ENCODE measurements at places on chromosomes 1 and 21.

GRCh38 chr1:87224201-87224600, 104.5 kb upstream of the LMO4 start:
- no peak for DNase-seq

DNA sequence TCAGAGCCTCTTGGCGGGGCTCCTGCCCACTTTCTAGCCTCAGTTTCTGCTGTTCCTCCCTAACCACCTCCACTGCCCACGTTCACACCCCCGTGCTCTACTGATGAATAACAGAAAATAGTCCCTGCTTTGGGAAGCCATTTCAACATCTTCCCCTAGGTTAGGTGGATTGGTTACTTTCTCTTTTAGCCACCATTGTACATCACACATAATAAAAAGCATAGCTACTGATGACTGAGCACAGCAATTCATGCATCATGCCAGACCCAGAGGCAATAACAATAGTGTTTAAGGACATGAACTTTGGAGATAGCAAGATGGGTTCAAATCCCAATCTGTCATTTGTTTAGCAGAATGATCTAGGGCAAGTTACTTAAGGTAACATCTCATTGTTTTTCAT, 74.6 kb downstream of the COLGALT2 start:
- no peak for DNase-seq

- DNase-seq: no peak
Measured at GRCh38 chr21:41478319-41479177, 29.4 kb downstream of the TMPRSS2 start.

DNA sequence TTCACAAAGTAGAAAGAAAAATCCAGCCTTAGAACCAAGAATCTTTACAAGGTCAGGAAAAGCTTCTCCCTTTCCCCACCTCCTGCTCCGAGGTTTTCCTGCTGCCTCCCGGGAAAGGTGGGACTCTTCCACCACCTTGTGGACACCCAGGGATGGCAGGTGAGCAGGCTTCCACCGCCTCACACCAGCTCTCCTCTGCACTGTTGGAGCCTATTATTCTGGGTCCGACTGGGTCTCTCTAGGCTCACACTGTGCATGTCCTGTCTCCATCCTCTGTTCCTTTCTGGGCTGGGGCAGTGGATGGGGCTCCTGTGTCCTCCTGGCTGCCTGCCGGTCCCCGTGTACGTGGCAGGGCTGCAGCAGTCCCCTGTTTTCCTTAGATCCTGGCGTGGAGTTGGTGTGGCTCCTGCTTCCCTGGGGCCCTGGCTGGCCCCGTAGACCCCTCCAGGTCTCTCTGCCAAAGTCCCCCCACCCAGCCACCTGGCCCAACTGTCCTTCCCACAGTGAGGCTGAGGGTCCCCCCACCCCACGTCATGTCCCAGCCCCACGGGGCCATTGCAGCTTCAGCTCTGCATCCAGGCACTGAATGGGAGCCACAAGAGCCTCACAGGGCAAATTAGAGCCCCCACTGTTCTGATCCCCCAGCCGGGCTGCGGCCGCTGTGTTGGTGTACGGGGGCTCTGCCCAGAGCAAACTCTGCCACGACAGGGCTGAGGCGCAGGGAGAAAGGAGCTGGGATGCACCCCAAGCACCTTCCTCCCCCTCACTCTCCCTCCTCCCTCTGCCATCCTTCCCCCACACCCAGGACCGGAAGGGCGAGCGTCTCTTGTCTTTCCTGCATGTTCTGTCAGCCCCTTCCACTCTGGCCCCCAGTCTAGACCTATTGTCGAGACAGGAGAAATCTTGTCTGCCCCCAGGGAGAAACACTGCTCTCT, 3.3 kb upstream of the SLC45A1 start:
- peak; percentile 54 for DNase-seq

DNA sequence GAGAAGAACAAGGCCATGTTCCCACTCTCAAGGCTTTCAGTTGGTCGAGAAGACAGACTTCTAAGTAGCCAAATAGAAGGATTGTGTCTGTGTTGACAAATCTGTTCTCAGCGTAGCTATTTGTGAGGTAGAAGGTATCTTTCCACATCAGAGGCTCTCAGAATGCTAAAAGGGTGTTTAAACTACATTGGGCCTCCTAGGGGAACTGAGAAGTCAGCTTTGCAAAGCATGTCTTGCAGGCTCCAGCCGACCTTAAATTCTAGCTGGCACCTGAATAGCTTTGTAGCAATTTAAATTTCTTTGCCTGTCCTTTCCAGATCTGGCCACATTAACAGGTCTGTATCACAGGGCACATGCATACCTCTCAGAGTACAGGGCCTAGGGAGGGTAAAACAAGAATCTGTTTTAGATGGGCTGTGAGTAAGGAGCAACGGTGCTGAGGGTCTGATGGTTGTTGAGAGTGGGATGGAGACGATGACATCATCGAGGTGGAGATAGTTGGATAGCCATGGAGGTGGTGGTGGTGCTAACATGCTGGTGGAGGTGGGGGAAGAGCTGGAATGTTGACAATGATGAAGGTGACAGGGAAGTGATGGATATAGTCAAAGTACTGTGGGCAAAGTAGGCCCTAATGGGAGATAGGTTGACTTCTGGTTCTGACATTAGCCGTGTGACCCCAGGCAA, 17.0 kb upstream of the DMBX1 start:
- no peak for DNase-seq

GRCh38 chr1:224629965-224630364, 13.8 kb downstream of the CNIH3 start:
- DNase-seq: no peak

DNA sequence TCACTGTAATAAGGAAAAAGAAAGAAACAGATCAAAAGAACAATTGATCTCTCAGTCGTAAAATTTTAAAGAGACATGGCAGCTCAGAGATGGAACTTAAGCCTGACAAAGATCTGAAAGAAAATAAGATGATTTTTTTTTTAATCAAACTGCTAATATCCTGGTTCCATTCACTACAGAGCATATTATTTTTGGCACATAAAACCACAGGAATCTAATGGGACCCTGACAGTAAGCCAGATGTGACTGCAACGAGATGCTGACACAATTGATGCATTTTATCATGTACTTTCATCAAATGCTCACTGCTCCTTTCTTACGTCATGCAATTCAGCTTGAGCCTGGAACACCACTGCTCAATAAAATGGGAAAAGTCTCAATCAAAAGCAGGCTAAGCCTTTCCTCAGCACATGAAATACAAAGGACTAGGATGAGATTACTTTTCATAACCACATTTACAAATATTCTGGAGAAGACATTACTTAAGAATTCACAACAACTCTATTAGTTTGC, 16.6 kb downstream of the GPATCH2 start:
- DNase-seq: no peak

GRCh38 chr1:82059959-82060358, 259.2 kb downstream of the ADGRL2 start:
- no peak for DNase-seq

DNA sequence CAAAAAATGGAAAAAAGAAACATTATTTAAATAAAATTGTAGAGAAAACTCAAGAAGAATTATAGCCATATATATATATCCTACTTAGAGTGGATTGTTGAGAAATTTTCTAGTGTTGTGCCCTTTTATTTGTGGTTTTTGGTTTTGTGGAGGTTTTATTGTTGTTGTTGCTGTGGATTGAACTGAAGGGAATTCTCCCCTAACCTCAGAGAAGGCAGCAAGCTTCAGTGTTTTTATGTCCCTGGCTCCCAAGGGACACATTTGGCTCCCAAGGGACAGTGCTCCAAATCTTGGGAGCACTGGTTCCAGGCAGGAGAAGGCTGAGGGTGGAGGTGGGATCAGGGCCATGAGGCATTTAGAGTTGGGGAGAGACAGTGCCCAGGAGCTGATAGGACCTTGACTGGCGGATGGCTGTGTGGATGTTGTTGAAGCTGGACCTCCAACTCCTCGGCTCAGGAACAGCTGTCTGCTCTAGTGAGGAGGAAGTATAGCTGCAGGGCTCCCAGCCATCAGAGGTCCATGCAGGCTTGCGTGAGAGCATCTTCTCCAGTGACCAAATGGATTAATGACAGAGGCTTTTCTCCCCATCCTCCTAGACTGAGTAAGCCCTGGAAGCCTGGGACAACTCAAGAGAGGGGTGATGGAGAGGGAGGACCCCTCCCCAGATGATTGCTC, 100.5 kb downstream of the TEX35 start:
- no peak for DNase-seq

- DNase-seq: no peak
Measured at GRCh38 chr1:17099616-17100340, 19.5 kb downstream of the PADI2 start.

DNA sequence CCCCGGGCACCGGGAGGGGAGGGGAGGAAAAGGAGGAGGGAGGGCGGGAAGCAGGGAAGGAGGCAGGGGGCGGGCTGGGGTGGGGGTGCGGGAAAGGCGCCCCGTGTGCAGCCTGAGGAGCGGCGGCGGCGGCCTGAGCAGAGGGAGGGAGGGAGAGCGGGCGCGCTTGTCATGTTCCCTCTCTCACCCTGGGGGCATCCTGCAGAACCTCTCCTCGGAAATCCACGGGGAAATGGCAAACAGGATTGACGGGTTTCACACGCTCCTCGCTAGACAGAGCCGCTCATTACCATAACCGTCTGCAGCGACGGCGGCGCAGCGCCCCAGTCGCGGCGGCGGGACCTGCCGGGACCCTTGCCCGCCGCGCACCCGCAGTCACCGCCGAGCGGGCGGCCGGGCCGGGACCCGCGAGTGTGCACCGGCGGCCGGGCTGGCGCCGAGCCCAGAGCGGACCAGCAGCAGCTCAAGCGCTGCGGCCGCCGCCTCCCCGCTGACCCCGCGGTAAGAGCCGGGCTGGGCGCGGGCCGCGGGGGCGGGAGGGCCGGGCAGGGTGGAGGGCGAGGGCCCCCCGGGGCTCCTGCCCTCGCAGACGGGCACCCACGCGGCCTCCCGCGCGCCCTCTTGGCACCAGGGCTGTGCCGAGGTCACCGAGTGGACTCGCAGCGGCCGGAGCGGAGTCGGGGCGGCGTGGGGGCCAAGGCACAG, at the start of gene SERTAD4:
TSS of gene SERTAD4 (plus strand) at position 286 of the 705 bp plus-strand sequence. CDS start 5,165 bp downstream, outside the sequence.
- DNase-seq: no peak

GRCh38 chr1:41671116-41671755, 186.8 kb upstream of the EDN2 start:
- no peak for DNase-seq

DNA sequence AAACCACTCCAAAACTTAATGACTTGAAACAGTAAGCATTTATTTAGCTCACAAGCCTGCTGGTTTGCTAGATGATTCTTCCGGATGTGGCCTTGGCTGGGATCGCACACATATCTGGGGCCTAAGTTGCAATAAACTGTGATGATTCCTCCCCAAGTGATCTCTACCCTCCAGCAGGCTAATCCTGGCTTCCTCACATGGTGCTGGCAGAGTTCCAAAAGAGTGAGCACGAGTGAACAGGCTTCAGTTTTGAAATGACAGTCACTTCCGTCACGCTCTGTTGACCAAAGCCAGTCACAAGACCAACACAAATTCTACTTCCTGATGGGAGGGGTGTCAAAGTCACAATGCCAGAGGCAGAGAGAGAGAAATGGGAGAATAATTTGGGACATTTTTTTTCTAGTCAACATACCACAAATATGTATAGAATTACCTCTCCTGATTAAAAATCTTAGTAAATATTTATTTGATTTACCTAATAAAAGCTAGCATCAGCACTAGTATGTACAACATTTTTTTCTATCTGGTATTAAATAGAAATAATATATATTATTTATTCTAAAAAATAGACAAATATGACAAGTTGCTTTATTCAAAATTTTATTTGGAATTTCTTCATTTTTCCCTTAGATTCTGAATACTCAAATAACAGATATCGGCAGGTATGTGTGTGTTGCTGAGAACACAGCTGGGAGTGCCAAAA, 292.7 kb downstream of the TPR start:
- DNase-seq: peak; percentile 20

GRCh38 chr1:35220976-35221375, 28.0 kb upstream of the SFPQ start:
- DNase-seq: no peak

GRCh38 chr1:170734412-170735175, 70.7 kb downstream of the PRRX1 start:
- no peak for DNase-seq

- no peak for DNase-seq
Measured at GRCh38 chr1:33327587-33328325, 6.9 kb upstream of the A3GALT2 start.

- DNase-seq: no peak
Measured at GRCh38 chr21:44854391-44854663, 19.2 kb downstream of the PTTG1IP start.

DNA sequence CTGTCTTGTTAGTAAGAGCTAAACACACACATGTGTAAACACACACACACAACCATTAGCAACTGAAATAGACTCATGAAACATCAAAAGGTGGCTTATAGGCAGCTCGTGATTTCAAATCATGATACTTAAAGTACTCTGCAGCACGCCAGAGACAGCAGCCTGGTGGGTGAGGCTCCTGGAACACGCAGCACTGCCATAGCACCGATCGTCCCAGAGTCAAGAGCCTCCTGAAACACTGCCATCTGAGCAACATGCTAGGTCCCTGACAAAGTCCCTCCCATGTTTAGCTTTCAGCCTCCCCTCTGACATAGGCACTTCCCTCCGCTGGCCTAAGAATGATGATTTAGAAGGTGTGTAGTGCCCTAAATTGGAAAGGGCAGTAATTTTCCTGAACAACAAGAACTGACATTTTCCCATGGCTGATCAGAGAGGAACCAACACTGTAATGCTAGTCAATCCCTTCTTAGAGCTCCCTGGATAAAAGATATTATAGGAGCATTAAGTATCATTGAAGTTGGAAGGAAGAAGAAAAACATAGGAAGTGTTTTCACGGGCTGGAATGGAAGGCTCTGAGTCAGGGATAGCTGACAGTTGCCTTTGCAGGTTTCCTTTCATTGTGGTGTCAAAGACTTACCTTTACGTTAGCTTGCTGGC, 14.1 kb upstream of the DPT start:
- no peak for DNase-seq

Data from stimulated activated naive CD8-positive, alpha-beta T cell treated with anti-CD3 and anti-CD28 coated beads, Interleukin-15, Interleukin-2, amounts not matched to agents 100 U/mL and 50 U/mL, for 24 hours (primary cell).